ENCODE measurements at places on chromosomes 11 and 22. TPM values are rescaled to one million over a fixed set of nuclear protein-coding genes. Genes with fewer than 3 reads are reported as not detected.
A peak's percentile ranks its signal among the peaks of the same experiment; 100 is the strongest.

DNA sequence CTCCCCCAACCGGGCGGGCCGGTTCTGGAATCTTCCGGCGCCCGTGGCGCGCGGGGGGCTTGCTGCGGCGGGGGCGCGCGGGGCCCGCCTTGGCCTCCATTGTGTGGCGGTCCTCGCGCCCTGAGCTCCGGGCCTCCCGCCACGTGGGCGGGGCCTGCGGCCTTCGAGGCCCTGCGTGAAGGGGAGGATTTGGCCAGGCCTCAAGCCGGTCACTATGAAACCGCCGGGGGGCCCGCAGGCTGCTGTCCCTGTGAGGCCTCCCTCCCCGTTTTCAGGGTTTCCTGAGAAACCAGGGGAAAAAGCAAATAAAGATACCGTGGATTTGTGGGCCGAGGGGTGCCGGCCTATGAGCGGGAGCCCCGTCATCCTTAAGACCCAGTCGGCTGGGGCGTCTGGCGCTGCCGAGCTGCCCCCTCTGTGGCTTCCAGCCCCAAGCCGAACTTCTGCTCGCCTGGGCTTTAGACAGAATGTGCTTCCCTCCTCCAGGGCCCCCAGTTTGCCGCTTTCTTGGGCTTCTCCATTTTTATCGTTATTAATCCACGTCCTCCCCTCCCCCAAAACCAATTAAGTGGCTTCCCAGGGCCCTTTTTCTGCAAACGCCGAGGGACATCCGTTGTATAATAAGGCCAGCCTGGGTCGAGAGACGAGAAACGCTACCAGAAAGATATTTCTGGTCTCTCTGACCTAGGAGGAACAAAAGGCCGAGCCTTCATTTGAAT, 602 bp downstream of the EWSR1 start:
- peak overlapping the region; percentile 87 for H3K4me3 ChIP-seq
- no peaks in the 10 kb centered on the region for H3K27me3 ChIP-seq
- peaks cover 53% of the 10 kb centered on the region for H3K4me1 ChIP-seq
- peaks cover 67% of the 10 kb centered on the region for H3K36me3 ChIP-seq

- H3K4me1 ChIP-seq = no peaks in the 10 kb centered on the region
- no peaks in the 10 kb centered on the region for H3K36me3 ChIP-seq
- no peak overlapping the region for H3K27ac ChIP-seq
- H3K4me3 ChIP-seq = no peak overlapping the region
- no peaks in the 10 kb centered on the region for H3K27me3 ChIP-seq
These were observed 191.5 kb upstream of the BLID start for GRCh38 chr11:122307476-122308035.

- H3K4me3 ChIP-seq = no peak overlapping the region
- H3K27me3 ChIP-seq = no peaks in the 10 kb centered on the region
- peak overlapping the region; percentile 2 for H3K27ac ChIP-seq
These were observed 20.1 kb downstream of the TMPRSS13 start for GRCh38 chr11:117908959-117909610.

- H3K36me3 ChIP-seq = peaks cover 8% of the 10 kb centered on the region
- no peak overlapping the region for H3K4me3 ChIP-seq
- DNase-seq = no peak
These were observed 16.4 kb downstream of the PRR33 start for GRCh38 chr11:1875093-1875850.

DNA sequence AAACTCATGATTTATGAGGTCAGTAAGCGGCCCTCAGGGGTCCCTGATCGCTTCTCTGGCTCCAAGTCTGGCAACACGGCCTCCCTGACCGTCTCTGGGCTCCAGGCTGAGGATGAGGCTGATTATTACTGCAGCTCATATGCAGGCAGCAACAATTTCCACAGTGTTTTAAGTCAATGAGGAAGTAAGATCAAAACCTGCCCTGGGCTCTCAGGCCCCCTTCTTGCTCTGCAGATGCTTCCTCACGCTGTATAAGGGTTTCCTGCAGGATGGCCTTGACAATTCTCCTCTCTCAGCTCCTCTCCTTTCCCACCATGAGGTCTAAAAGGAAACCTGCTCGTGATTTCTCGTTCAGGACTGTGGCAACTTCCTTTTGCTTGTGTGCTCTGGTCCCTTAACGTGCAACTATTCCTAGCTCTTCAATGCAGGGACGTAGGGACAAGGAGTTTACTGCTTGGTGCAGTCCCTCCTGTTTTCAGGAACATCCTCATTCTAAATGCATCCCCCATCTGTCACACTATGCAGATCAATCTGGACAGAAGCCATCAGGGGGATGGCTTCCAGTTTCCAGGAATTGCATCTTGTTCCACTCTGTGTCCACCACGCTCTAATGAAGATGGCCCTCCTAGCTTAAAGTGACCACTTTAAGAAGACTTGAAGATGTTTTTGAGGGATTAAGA, 64.3 kb upstream of the IGLL5 start:
- peaks cover 5% of the 10 kb centered on the region for H3K27me3 ChIP-seq
- H3K36me3 ChIP-seq = no peaks in the 10 kb centered on the region
- H3K4me1 ChIP-seq = peaks cover 71% of the 10 kb centered on the region

Gene LGR4
- 0.05 TPM for total RNA-seq

DNA sequence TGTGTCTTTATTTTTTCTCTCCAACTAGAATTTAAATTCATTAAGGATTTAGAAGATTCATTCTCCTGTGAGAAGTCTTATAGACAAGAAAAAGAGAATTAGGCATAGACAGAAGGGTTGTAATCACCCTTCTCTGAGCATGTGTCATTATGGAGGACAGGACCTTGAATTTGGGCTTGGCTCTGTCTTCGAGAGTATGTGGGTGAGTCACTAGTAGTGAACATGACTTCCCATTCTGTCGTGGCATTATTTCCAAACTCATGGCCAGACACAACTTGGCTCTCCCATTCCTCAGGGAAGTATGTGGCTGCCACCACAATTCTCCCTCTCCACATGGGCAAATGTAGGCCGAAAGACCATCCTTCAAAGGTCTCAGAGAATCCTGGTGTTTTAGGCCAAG, 14.3 kb upstream of the ANKK1 start:
- H3K4me3 ChIP-seq = no peak overlapping the region
- no peaks in the 10 kb centered on the region for H3K4me1 ChIP-seq
- no peaks in the 10 kb centered on the region for H3K36me3 ChIP-seq
- no peak overlapping the region for H3K27ac ChIP-seq
- DNase-seq = no peak

Gene CDHR5
- total RNA-seq = not detected

Gene TTLL1
- 8.0 TPM for total RNA-seq

Gene KCNJ1
- total RNA-seq = not detected

Data from activated CD8-positive, alpha-beta T cell treated with anti-CD3 and anti-CD28 coated beads, Interleukin-2, amount 10 ng/mL, durations not matched to agents 7 days and 5 days (primary cell).